ENCODE measurements at places on chromosomes 6 and 20.

DNA sequence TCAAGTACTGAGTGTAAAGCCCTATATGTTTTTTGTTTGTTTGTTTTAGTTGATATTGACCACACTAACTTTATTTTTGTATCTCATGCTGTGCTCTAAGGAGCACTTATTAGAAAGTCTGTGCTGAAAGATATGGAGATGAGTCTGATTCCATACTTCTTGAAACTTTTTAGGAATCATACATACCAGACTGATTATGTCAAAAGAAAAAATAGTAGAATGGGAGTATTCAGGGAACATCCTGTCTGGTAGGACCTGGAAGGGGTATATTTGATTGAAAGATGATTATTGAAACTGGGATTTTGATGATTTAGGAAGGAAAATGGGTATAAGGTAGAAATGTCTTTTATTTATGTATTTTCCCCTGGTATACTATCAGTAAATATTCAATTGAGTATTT, 111.4 kb downstream of the QKI start:
- no peak for DNase-seq

GRCh38 chr20:37525810-37526209, 1.9 kb downstream of the BLCAP start:
- DNase-seq = no peak

DNA sequence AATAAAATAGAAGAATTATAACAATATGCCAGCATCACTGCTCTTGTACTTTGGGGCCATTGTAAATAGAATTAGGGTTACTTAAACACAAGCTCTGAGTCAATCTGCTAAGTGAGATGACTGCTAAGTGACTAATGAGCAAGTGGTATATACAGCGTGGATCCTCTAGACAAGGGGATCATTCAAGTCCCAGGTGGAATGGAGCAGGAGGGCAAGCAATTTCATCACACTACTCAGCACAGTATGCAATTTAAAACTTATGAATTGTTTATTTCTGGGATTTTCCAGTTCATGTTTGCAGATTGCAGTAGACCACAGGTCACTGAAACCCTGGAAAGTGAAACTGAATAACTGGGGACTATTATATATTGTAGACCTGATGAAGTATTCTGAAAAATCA, 235.3 kb downstream of the BTBD3 start:
- no peak for DNase-seq

DNA sequence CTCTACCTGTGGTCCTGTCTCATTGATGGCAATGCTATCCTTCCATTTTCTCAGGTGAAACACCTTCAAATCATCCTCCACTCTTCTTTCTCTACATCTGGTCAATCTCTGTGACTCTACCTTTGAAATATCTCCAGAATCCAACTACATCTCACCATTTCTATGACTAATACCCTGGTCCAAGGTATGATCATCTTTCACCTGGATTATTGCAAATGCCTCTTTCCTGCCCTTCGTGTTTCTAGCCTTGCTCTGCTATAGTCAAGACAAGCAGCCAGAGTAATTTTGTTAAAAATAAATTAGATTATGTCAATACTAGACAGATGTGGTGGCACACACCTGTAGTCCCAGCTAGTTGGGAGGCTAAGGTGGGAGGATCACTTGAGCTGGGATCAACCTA, 17.8 kb upstream of the BLCAP start:
- DNase-seq = no peak
